Dorsolateral prefrontal cortex (tissue), 122 donors: ENCODE measurements at places on chromosomes 11 and 22. TPM values are rescaled to one million over a fixed set of nuclear protein-coding genes. Genes with fewer than 3 reads are reported as not detected.

Gene SDHAF2
- 40.9 TPM for total RNA-seq

Gene FAM111A
- total RNA-seq, result 6.1 TPM

Gene PACS1
- 100 TPM for total RNA-seq

Gene WNT7B
- 3.5 TPM for total RNA-seq

Gene NNMT
- 4.7 TPM for total RNA-seq

Gene PKP3
- total RNA-seq, result 2.6 TPM

Gene OR51I1
- total RNA-seq, result not detected

Gene HTR3B
- 12.6 TPM for total RNA-seq

Gene RAG2
- total RNA-seq, result not detected

Gene FAM111B
- total RNA-seq, result not detected

Gene SLC6A5
- total RNA-seq, result not detected

Gene PANX3
- total RNA-seq, result not detected

Gene CCDC15
- total RNA-seq, result 2.4 TPM

Gene FREY1
- not detected for total RNA-seq

Gene FADS1
- total RNA-seq, result 94.4 TPM

Gene CALCA
- not detected for total RNA-seq

Gene OR5A1
- not detected for total RNA-seq
